NCI-H1930 (cell line): ENCODE measurements at places on chromosomes 7 and 10.

DNA sequence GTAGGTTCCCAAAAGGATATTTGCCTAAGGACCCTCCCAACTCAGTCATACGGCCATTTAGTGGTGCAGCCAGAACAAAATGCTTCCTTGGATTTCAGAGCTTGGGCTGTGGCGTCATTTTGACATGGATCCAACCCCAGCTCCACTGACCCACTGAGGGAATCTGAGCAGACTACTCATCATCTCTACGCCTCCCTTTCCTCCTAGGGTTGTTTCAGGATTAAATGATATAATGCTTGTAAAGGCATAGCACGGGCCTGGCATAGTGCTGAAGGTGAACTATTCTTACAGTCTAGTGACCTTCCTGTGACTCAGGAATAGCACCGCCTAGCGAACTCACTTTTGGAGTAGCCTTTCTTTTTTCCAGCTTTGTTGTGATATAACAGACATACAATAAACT is 70.3 kb upstream of the LOXL4 start:
- no peak for DNase-seq

- no peak for DNase-seq
Measured at GRCh38 chr7:4655896-4656295, 26.2 kb upstream of the FOXK1 start.

GRCh38 chr7:140564643-140565042 is 76.0 kb downstream of the DENND2A start:
- DNase-seq, result no peak

DNA sequence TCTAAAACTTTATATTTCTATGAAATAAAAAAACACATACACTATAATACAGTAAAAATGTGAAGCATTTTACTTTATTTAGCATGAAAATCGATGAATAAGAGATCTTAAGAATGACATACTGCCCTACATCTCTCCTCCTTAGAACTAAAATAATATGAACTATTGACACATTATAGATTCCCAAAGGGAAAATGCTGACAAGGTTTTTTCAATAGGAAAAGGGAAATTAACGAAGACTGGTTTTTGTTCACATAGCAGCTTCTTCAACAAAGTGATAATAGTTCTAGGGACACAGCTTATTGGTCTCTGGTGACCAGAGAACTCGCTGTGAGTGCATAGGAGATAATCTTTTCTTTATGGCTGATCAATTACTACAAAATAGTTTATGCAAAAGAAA is 57.9 kb upstream of the FEZF1 start:
- no peak for DNase-seq

DNA sequence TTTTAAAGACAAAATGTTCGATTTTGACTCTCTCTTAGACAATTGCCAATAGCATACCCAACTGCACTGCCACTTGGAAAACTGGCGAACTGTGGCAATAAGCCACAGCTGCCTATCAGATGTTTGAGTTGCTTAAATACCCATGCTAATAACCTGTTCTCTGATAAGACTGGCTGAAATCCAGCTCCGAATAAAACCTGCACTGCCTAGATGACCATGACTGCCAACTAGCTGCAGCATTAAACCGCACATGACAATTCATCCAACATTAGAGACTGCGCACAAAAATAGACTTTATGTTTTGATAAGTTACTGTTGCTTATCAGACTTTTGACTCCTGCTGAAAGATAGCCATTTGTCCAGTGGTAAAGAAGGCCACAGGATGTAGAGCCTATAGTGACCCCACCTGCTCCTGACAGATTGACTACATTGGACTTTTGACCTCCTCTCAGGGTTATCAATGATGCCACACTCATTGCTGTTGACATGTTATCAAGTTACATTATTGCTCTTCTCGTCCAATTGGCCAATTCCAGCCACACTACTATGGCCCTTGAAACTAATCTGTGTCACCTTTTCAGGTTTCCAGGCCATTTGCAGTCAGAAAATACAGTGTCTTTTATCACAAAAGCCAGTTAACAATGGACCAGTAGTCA is 299.0 kb downstream of the HGF start:
- DNase-seq, result no peak

- no peak for DNase-seq
Measured at GRCh38 chr10:128873411-128874054, 593.5 kb upstream of the MGMT start.

DNA sequence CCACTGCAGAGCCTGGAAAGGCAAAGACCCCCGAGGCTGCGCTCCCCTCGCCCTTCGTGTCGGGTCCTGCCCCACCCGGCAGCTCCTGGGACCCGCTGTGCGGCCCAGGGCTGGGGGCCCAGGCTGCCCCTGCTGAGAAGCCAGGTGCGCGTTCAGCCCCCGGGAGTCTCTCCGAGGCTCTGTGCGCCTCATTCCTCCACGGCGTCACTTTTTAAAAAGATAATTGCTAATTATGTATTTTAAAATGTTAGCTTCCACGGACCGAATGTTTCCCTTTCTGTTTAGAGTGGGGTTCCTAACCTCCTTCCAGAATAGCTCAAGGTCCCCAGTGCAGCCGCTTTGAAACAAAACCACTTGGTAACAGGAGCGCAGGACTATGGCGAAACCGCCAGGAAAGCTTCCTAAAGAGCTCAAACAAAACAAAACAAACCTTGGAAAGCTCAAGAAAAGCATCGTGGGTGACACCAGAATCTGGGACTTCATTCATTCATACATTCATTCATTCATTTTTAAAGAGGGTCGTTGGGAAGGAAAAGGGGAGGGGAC is 45.6 kb downstream of the PDIA4 start:
- peak; percentile 23 for DNase-seq

DNA sequence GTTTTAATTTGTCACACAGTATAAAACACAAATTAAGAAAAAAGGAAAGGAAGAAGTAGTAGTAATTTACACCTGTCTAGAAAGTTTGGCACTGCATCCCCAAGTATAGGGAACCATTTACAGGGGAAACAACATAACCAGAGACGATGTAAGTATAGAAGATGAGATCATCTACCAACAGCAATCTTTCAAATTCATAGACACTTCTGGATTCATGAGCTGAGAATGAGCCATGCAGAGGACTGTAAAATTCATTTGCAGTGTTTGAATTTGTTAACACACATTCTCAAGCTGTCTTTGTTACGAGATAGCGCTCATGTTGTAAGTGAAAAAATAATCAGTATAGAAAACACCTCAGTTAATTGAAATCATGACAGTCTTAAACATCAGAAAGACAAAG is 337.0 kb upstream of the MEOX2 start:
- DNase-seq, result no peak

GRCh38 chr7:131067220-131067619 is 260.5 kb upstream of the MKLN1 start:
- no peak for DNase-seq

DNA sequence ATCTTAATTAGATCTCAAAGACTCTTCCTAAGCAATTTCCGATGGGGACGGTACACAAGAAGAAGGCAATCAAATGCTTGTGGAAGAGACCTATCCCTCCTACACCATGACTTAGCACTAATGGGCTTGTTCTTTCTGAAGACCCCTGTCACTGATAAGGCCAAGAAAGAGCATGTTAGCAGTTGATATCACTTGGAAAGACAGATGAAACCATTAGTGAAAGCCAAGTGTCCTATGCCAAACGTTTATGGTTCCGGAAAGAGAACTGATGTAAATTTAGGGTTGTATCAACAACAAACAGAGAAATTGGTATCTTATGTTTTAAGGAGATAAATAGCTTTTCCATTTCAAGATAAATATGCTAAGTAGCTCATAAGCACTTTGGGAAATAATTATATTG is 6.5 kb downstream of the UROS start:
- no peak for DNase-seq

GRCh38 chr7:55187701-55188491 is 169.1 kb downstream of the EGFR start:
- DNase-seq, result no peak

- DNase-seq, result no peak
Measured at GRCh38 chr10:95896071-95896850, 11.5 kb upstream of the CC2D2B start.

DNA sequence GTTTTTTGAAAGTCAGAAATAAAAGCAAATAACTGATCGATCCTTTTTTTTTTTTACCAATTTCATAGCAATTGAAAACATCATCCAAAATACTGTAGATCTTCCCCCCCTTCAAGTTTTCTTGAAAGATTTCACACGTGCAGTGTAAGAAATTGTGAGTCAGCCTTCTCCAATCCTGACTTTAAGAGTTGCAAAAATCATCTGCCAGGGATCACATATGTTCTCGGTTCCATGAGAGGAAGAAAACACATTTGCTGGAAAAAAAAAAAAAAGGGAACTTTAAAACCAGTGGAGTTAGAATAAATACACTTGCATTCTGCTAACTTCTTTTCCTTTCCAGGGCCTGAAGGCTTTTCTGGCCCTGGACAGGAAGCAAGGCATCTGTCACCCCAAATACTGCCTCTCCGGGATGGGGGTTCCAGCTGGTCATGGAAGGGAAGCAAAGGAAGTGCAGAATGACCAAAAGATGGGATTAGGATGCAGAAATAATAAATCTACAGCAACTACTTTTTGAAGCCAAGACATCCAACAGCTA is 198.4 kb upstream of the KIAA1217 start:
- no peak for DNase-seq

GRCh38 chr7:149815661-149816266 is 22.4 kb upstream of the ZNF862 start:
- no peak for DNase-seq
